CD4-positive, alpha-beta T cell treated with Interleukin-12 subunit alpha and Interleukin-12 subunit beta, for 1 hour (primary cell): ENCODE measurements at places on chromosomes 16 and 17.

DNA sequence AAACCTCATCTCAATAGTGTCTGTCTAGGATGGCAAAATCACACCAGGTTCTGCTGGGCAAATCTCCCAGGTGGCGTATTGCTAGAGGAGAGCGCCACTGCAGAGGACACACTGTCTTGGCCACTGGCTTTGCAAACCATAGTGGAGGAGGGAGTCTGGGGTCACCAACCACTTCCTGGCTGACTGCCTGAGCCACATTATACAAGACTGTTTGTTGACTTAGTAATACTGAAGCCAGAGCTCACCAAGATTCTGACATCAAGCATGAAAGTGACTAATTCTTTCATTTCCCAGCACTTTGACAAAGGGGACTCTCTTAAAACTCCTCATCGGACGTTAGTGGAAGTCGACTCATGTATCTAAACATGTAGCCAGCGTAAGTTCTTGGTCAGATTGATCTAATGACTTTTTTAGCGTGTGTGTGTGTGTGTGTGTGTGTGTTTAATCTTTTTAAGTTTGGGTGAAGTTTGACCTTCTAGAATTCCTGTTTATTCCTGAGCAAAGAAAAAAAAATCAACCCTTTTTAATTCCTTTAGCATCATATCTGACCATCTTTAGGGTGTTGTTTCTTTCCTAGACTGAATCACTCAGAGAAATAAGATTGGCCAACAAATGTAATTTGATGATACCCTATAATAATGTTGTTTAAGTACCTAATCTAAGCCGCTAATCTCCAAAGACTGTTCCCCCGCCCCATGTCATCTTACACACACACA lies 13.7 kb downstream of the PITPNC1 start:
- peak; percentile 70 for DNase-seq

DNA sequence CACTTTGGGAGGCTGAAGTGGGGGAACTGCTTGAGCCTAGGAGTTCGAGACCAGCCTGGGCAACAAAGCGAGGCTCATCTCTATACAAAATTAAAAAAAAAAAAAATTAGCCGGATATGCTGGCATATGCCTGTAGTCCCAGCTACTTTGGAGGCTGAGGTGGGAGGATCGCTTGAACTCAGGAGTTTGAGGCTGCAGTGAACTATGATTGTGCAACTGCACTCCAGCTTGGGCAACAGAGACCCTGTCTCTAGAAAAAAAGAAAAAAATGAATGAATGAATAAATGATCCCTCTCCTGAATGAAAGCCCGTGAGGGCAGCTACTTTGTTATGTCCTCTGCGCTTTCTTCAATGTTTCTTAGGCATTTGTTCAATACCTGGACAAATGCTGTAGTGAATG lies 27.7 kb upstream of the DHX8 start:
- DNase-seq: no peak

- no peak for DNase-seq
These were observed 25.1 kb downstream of the ABR start for GRCh38 chr17:1154704-1155103.

DNA sequence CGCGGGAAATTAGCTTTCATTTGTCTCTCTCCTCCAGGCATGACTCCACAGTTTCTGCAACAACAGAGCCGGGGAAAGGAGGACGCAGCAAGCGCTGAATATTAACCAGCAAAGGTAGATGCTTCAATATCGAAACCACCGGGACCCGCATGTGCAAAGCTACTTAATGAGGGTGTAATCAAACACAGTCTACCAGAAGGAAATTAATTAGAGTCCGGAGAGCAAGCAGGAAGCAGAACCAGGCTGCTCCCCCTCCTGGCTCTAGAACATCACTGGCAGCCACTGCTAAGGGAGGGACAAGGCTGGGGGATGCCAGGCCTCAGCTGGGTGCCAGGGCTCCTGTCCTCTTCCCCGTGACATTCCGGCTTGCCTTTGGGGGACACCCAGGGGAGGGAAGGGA lies 21.7 kb downstream of the LRRC75A start:
- no peak for DNase-seq

- no peak for DNase-seq
These were observed 354.7 kb upstream of the RBFOX1 start for GRCh38 chr16:6977916-6978315.

- peak; percentile 8 for DNase-seq
These were observed 7.4 kb downstream of the FOXF1 start for GRCh38 chr16:86517652-86518258.

DNA sequence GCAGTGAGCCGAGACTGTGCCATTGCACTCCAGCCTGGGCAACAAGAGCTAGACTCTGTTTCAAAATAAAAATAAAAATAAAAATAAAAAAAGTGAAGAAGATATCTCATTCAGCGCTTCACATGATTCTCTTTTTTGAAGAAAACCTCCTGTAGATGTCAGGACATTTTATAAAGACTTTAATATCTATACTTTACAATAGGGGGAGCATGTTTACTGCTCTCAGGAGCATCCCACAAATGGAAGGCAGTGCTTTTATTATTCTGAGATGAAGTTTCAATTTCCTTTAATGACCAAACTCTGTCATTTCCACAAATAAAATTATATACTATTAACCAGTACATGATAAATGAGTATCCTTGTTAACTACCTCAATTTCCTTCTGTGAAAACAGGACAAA lies 118.7 kb upstream of the MYOCD start:
- no peak for DNase-seq
